ENCODE measurements at places on chromosomes 5 and 9. TPM values are rescaled to one million over a fixed set of nuclear protein-coding genes. Genes with fewer than 3 reads are reported as not detected.

- DNase-seq, result no peak
- H3K36me3 ChIP-seq, result no peaks in the 10 kb centered on the region
- H3K27ac ChIP-seq, result no peak overlapping the region
- H3K4me3 ChIP-seq, result no peak overlapping the region
Measured at GRCh38 chr5:152551061-152551460, 146.0 kb upstream of the NMUR2 start.

- H3K27ac ChIP-seq, result no peak overlapping the region
- H3K4me3 ChIP-seq, result no peak overlapping the region
- no peaks in the 10 kb centered on the region for H3K36me3 ChIP-seq
- H3K4me1 ChIP-seq, result peaks cover 41% of the 10 kb centered on the region
Measured at GRCh38 chr9:69030851-69031645, 4.5 kb upstream of the FXN start.

DNA sequence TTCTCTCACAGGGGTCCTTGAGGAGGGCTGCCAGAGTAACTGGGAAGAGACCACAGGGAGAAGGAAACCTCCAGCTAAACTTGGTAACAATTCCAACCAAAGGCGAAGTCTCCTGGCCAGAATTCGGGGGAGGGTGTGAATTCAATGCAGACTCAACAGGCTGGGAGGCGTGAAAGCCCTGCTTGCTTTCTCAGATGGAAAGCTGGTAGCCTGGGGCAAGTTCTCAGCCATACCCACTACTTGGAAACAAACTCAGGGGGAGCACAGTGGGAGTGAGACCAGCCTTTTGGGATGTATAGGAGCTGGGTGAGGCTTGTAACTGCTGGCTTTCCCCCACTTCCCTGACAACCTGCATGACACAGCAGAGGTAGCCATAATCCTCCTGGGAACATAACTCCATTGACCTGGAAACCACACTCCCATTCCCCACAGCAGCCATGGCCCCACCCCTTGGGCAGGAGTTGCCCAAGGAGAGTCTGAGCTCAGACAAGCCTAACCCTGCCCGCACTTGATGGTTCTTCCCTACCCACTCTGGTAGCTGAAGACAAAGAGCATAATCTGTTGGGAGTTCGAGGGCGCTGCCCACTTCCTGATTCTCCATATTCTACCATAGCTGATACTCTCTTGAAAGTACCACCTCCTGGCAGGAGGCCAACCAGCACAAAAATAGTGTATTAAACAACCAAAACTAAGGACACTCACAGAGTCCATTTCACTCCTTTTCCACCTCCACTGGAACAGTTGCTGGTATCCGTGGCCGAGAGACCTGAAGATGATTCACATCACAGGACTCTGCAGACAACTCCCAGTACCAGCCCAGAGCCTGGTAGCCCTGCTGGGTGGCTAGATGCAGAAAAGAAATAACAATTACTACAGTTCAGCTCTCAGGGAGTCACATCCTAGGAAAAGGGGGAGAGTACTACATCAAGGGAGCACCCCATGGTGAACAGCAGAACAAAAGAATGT lies 123.8 kb downstream of the FAM170A start:
- no peaks in the 10 kb centered on the region for H3K4me1 ChIP-seq
- no peak overlapping the region for H3K27ac ChIP-seq
- H3K27me3 ChIP-seq, result no peaks in the 10 kb centered on the region
- H3K4me3 ChIP-seq, result no peak overlapping the region

- no peak overlapping the region for H3K27ac ChIP-seq
- H3K4me1 ChIP-seq, result no peaks in the 10 kb centered on the region
- no peaks in the 10 kb centered on the region for H3K27me3 ChIP-seq
- no peak for DNase-seq
- no peak overlapping the region for H3K4me3 ChIP-seq
Measured at GRCh38 chr5:144468571-144468970, 297.9 kb downstream of the KCTD16 start.

DNA sequence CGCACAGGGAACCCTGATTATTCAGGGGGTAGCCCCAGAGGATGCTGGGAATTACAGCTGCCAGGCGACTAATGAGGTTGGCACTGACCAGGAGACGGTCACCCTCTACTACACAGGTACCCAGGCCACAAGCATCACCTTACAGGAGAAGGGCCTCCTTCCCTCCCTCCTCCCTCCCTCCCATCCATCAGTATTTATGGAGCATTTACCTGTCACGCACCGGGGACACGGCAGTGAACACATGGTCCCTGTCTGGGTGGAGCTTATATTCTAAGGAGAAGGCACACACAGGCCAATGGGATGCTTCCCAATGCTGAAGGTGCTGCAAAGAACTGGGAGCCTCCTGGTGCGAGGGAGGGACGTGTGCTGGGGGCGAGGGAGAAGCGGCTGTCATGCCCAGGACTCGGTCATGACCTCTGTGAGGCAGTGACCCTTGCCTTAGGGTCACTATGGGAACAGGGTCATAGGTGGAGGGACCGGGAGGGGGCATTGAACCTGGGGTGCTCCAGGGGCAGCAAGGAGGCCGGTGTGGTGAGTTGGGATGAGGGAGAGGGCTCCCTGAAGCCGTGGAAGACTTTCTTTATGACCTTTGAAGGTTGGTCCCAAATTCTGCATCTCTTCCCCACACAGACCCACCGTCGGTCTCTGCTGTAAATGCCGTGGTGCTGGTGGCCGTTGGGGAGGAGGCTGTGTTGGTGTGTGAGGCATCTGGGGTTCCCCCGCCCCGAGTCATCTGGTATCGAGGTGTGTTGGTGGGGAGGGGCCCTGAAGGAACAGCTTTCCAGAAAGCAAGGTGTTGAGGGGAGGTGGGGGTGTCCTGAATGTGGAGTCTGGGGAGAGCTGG lies 41.5 kb downstream of the HMCN2 start:
- H3K27me3 ChIP-seq, result no peaks in the 10 kb centered on the region
- no peak overlapping the region for H3K27ac ChIP-seq
- no peak for DNase-seq
- no peak overlapping the region for H3K4me3 ChIP-seq
- H3K4me1 ChIP-seq, result no peaks in the 10 kb centered on the region
- no peaks in the 10 kb centered on the region for H3K36me3 ChIP-seq

DNA sequence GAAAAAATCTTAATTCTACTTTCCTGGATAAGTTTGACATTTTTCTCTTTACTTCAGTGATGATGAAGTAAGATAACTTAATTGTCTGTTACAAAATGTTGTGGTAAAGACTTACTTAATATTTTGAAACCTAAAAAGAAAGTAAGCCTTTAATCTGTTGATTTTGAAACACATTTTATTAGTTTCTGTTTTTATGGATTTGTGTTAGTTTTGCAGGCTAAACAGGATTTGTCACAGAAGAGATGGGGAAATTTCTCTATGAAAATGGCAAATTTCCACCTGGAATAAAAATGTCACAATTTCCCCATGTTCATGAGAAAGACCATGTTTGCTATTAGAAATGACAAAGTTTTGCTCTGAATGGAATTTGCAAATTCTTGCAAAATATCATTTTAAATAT lies 237.1 kb downstream of the RFX3 start:
- H3K27ac ChIP-seq, result no peak overlapping the region
- H3K36me3 ChIP-seq, result peaks cover 2% of the 10 kb centered on the region
- no peaks in the 10 kb centered on the region for H3K27me3 ChIP-seq

GRCh38 chr9:38160613-38161215 lies 91.7 kb upstream of the SHB start:
- H3K27me3 ChIP-seq, result no peaks in the 10 kb centered on the region
- no peak overlapping the region for H3K4me3 ChIP-seq
- peak; percentile 66 for DNase-seq
- no peaks in the 10 kb centered on the region for H3K36me3 ChIP-seq
- H3K27ac ChIP-seq, result no peak overlapping the region

DNA sequence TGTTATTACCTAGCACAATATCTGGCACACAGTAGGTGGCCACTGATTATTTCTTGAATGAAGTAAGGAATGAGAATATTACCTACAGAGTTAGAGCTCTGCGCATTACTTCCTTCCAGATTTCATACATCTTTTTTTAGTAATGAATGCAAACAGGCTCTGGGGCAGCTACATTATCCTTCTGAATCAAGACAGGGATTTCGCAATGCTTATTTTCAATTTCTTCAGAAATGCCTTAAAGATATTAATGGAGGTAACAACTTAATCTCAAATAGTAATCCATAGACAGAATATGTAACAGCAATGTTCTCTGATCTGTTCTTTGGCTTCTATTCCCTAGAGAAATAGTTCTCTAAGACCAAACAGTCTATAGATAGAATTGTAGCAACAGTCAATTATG lies 32.6 kb downstream of the CDKN2A start:
- no peak overlapping the region for H3K4me3 ChIP-seq
- H3K4me1 ChIP-seq, result peaks cover 20% of the 10 kb centered on the region
- H3K36me3 ChIP-seq, result peaks cover 6% of the 10 kb centered on the region
- no peak for DNase-seq
- peaks cover 64% of the 10 kb centered on the region for H3K27me3 ChIP-seq

GRCh38 chr9:82512728-82513127 lies 524.2 kb downstream of the SPATA31D1 start:
- H3K27ac ChIP-seq, result no peak overlapping the region
- H3K4me3 ChIP-seq, result no peak overlapping the region
- no peaks in the 10 kb centered on the region for H3K4me1 ChIP-seq
- H3K36me3 ChIP-seq, result no peaks in the 10 kb centered on the region

DNA sequence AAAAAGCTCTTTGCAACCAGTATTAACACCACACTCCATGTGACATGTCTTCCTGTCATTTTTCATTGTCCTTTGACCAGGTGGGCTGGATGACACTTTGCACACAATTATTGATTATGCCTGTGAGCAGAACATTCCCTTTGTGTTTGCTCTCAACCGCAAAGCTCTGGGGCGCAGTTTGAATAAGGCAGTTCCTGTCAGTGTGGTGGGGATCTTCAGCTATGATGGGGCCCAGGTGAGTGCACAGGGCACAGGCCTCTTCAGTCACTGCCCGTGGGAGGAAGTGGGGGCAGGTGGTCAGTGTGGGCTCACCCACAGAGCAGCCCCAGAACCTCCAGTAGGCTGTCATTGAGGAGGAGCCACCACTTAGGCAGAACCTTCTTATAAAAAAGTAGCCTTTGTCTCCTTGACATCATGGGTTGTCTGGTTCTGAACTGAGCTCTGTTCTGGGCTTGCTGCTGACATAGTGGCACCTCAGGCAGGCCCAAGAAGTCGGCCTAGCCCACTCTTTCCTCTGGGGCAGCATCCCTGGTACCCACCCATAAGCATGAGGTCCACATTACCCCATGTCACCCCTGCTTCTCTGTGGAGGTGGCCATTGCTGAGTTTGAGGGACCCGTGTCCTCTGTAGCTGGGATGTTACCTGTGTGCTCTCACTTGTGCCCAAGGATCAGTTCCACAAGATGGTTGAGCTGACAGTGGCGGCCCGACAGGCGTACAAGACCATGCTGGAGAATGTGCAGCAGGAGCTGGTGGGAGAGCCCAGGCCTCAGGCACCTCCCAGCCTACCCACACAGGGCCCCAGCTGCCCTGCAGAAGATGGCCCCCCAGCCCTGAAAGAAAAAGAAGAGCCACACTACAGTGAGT lies 39.3 kb downstream of the SECISBP2 start:
- no peak overlapping the region for H3K4me3 ChIP-seq
- H3K27ac ChIP-seq, result peak overlapping the region; percentile 58
- H3K27me3 ChIP-seq, result no peaks in the 10 kb centered on the region
- peak; percentile 49 for DNase-seq
- peaks cover 34% of the 10 kb centered on the region for H3K36me3 ChIP-seq

DNA sequence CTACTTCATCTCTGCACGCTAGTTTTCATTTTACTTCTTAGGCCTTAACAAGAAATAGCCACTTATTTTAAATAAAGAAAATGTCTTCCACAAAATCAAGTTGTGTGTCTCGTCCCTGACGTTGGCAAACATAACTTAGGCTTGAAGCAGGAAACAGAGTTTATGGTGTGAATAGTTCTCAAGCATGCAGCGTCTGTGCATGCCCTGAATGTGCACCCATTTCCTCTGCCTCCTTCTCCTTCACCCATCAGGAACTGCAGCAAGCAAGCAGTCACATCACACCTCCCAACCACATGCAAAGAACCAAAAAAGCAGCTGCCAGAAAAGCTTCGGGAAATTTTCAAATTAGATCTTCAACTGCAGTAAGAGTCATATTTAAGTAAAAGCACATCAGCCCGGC lies 424.0 kb upstream of the IRX4 start:
- H3K4me3 ChIP-seq, result no peak overlapping the region
- H3K36me3 ChIP-seq, result no peaks in the 10 kb centered on the region
- DNase-seq, result no peak
- no peaks in the 10 kb centered on the region for H3K27me3 ChIP-seq
- no peaks in the 10 kb centered on the region for H3K4me1 ChIP-seq

DNA sequence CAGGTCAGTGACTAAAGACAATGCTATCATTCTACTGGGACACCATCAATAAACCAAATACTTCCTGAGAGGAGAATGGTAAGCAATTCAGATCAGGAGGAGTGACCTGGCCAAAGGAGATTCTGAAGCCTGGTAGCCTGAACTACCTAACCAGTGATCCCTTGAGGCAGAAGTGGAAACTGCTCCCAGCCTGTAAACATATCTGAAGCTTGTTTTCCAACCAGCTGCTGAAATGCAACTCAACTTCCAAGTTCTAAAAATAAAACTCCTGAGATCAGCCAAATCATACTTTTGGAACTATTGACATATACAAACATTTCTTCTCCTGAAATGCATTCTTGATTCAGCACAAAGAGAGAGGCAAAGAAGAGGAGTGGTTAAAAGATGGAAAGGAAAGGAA lies 204.1 kb downstream of the EBF1 start:
- H3K4me3 ChIP-seq, result no peak overlapping the region
- no peak overlapping the region for H3K27ac ChIP-seq
- DNase-seq, result no peak
- no peaks in the 10 kb centered on the region for H3K36me3 ChIP-seq

GRCh38 chr5:14269395-14269794 lies 126.3 kb downstream of the TRIO start:
- no peak overlapping the region for H3K4me3 ChIP-seq
- no peak overlapping the region for H3K27ac ChIP-seq

DNA sequence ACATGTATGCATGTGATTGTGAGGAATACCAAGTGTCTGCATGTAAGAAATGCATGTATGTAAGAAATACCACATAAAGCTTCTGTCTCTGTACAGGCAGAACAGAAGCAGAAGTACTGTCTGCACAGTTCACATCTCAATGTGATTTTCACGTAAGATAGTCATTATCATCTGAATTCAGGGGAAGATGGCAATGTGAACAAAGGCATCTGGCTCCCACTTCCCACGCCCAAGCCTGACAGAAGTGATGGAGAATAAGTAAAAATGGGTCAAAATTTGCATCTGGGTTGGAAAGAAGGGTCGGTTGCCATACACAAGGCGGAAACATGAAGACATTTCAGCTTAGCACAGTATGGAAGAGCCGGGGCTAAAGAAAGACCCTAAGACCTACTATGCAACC lies 71.7 kb downstream of the SUSD1 start:
- no peak overlapping the region for H3K27ac ChIP-seq
- no peaks in the 10 kb centered on the region for H3K27me3 ChIP-seq
- H3K36me3 ChIP-seq, result no peaks in the 10 kb centered on the region
- H3K4me1 ChIP-seq, result no peaks in the 10 kb centered on the region
- H3K4me3 ChIP-seq, result no peak overlapping the region

The TAF1L gene
- 0.05 TPM for total RNA-seq

The INSL4 gene
- not detected for total RNA-seq

The TMEM252 gene
- total RNA-seq, result not detected

The SCGB3A2 gene
- not detected for total RNA-seq

Measured in activated T-cell treated with anti-CD3 and anti-CD28 coated beads, Interleukin-2, amount 50 U/mL, for 72 hours (primary cell).